ENCODE measurements at places on chromosomes 1 and 21.

DNA sequence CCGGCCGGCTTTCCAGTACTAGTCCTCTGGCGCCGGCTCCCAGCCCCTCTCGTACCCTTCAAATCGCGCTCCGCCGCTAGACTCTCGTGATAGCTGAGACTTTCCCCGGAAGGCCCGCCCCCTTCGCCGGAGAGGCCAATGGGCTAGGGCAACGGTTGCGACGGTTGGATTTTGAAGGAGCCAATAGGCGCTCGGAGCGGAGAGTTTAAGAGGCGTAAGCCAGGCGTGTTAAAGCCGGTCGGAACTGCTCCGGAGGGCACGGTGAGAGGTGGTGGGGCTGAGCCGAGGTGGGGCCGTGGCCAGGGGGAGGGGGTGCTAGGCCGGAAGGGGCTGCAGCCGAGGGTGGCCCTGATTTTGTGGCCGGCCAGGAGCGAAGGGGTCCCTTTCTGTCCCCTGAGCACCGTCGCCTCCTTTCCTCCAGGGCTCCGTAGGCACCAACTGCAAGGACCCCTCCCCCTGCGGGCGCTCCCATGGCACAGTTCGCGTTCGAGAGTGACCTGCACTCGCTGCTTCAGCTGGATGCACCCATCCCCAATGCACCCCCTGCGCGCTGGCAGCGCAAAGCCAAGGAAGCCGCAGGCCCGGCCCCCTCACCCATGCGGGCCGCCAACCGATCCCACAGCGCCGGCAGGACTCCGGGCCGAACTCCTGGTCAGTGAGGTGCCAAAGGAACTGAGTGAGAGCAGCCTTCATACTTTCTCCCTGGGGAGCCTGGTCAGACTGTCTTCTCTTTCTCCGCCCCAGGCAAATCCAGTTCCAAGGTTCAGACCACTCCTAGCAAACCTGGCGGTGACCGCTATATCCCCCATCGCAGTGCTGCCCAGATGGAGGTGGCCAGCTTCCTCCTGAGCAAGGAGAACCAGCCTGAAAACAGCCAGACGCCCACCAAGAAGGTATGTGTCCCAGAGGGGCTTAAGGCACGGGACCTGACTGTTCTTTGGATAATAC, at the start of gene CDC20:
TSS of gene CDC20 (plus strand) at position 236 of the 948 bp plus-strand sequence. CDS start at position 471, 235 bp downstream.
- peaks cover 43% of the 10 kb centered on the region for H3K4me1 ChIP-seq
- H3K4me3 ChIP-seq = peak within 1 kb of the TSS; percentile 49
- peaks cover 20% of the 10 kb centered on the region for H3K36me3 ChIP-seq

GRCh38 chr1:3891329-3891865, 8.7 kb downstream of the C1orf174 start:
- peaks cover 31% of the 10 kb centered on the region for H3K4me1 ChIP-seq
- H3K27ac ChIP-seq = no peak overlapping the region
- H3K27me3 ChIP-seq = no peaks in the 10 kb centered on the region
- peaks cover 21% of the 10 kb centered on the region for H3K36me3 ChIP-seq
- DNase-seq = no peak

- no peaks in the 10 kb centered on the region for H3K36me3 ChIP-seq
- DNase-seq = no peak
- H3K4me1 ChIP-seq = peaks cover 2% of the 10 kb centered on the region
- H3K27ac ChIP-seq = peak overlapping the region; percentile 90
Observed at GRCh38 chr1:164562511-164562910, 3.5 kb downstream of the PBX1 start.

GRCh38 chr1:231446138-231446537, 24.1 kb upstream of the EGLN1 start:
- no peak overlapping the region for H3K4me3 ChIP-seq

DNA sequence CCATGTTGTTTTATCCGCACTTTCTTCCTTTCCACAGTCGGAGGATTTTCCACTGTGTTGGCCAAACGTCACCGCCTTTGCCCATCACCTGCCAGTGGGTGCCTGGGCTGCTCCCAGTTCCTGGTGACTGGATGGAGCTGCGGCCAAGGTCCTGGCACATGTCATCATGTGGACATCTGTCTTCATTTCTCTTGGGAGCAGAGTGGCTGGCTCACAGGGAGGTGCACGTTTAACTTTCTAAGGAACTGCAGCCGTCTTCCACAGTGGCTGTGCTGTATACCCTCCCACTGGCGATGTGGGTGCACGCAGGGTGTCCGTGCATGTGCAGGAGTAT, 19.5 kb upstream of the RNF223 start:
- H3K27me3 ChIP-seq = no peaks in the 10 kb centered on the region
- no peaks in the 10 kb centered on the region for H3K4me1 ChIP-seq
- no peaks in the 10 kb centered on the region for H3K36me3 ChIP-seq
- no peak overlapping the region for H3K27ac ChIP-seq
- no peak overlapping the region for H3K4me3 ChIP-seq
- DNase-seq = no peak

GRCh38 chr1:109814993-109815786, 51.5 kb upstream of the EPS8L3 start:
- no peak for DNase-seq
- no peaks in the 10 kb centered on the region for H3K36me3 ChIP-seq
- H3K4me3 ChIP-seq = no peak overlapping the region
- H3K27ac ChIP-seq = no peak overlapping the region
- H3K27me3 ChIP-seq = no peaks in the 10 kb centered on the region
- no peaks in the 10 kb centered on the region for H3K4me1 ChIP-seq

DNA sequence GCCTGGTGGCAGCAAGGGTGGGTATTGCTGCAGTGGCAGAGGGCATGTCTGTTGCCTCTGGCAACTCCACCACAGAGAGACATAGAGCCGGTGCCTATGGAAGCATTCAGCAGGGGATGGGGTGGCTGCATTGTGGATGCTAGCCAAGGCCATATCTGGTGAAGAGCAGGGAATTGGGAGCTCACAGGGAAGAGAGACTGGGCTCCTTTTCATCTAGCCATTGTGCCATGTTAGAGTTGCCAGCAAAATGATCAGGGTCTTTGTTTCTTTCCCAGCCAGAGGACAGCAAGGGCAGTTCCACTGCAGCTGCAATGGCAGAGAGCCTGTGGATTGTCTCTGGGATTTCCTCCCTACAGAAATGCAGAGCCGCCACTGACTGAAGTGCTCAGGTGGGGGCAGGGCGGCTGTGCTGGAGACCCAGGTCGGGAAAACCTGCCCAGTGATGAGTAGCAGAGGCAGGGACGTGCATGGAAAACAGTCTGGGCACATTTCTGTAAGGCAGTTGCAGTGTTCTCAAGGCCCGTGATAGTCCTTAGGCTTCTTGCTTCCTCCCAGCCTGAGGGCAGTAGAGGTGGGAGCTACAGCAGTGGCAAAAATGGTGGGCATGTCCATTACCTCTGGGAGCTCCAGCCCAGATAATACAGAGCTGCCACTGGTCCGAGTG, 40.2 kb upstream of the CYP4X1 start:
- H3K27ac ChIP-seq = no peak overlapping the region
- no peak overlapping the region for H3K4me3 ChIP-seq
- H3K4me1 ChIP-seq = no peaks in the 10 kb centered on the region
- no peaks in the 10 kb centered on the region for H3K27me3 ChIP-seq

DNA sequence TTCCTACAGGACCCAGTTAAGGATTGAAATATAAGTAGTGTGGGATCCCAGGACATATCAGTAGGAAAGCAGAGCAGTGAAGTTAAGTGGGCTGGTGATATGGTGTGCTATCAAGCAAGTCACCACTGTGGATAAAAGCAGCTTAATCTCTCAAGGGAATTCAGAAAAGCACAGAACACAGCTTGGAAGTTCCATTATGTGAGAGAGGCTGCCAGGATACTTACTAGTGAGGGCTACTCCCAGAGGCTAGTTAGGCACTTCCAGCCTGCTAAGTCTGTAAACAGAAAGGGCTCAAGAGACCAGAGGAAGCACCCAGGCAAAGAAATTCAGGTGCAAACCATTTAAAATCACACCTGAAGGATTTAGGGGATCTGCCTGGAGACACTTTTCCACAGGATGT, 18.8 kb upstream of the GRIK1 start:
- no peaks in the 10 kb centered on the region for H3K27me3 ChIP-seq
- no peaks in the 10 kb centered on the region for H3K36me3 ChIP-seq
- H3K27ac ChIP-seq = no peak overlapping the region
- no peak for DNase-seq
- H3K4me1 ChIP-seq = no peaks in the 10 kb centered on the region

GRCh38 chr1:221575605-221576004, 166.3 kb downstream of the DUSP10 start:
- H3K27ac ChIP-seq = no peak overlapping the region
- no peak overlapping the region for H3K4me3 ChIP-seq
- H3K36me3 ChIP-seq = no peaks in the 10 kb centered on the region
- peaks cover 3% of the 10 kb centered on the region for H3K4me1 ChIP-seq

GRCh38 chr1:14937288-14937949, 216.1 kb upstream of the TMEM51 start:
- no peak overlapping the region for H3K27ac ChIP-seq
- H3K27me3 ChIP-seq = no peaks in the 10 kb centered on the region
- H3K36me3 ChIP-seq = no peaks in the 10 kb centered on the region
- DNase-seq = no peak
- no peak overlapping the region for H3K4me3 ChIP-seq
- H3K4me1 ChIP-seq = peaks cover 25% of the 10 kb centered on the region

DNA sequence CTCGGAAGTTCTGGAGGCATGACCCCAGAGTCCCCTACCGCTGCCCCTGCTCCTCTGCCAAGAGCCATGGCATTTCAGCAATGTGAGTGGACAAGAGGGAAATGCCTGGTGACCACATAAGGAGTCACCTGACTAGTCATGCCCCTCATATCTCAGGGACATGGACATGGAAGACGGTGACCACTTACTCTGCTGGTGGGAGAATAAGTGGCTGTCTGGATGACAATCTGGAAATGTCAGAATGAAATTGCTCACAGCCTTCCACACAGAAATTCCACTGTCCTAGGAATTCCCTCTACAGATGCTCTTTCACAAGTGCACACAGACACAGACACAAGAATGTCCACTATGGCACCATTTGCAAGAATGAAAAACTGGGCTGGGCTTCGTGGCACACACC, 24.3 kb upstream of the PLEKHG5 start:
- no peak overlapping the region for H3K4me3 ChIP-seq
- no peak for DNase-seq
- no peaks in the 10 kb centered on the region for H3K27me3 ChIP-seq
- no peak overlapping the region for H3K27ac ChIP-seq

- H3K4me3 ChIP-seq = no peak overlapping the region
- DNase-seq = no peak
- H3K27ac ChIP-seq = no peak overlapping the region
- no peaks in the 10 kb centered on the region for H3K27me3 ChIP-seq
- H3K4me1 ChIP-seq = no peaks in the 10 kb centered on the region
Observed at GRCh38 chr1:11318982-11319381, 46.0 kb downstream of the UBIAD1 start.

- no peaks in the 10 kb centered on the region for H3K36me3 ChIP-seq
- H3K27me3 ChIP-seq = no peaks in the 10 kb centered on the region
- H3K4me3 ChIP-seq = no peak overlapping the region
- no peak overlapping the region for H3K27ac ChIP-seq
- peaks cover 16% of the 10 kb centered on the region for H3K4me1 ChIP-seq
Observed at GRCh38 chr1:5996641-5997270, 4.5 kb upstream of the NPHP4 start.

DNA sequence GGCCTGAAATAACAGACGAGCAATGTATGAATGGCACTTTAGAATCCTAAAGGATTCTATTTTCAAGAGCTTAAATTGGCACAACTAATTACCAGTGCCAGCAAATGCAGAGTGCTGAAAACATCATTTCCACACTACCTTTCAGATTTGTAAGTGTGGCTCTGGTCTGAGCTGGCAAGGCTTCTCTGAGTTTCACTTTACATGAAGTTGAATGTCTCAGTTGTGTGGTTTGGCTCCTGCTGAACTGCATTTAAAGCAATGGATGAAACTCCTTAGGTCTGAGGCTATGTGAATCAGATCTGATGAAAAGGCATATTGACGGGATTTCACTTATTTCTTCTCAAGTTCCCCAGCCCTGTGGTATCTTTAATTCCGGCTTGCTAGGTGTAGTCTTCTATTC, 114.8 kb upstream of the PTGFR start:
- no peak for DNase-seq
- no peak overlapping the region for H3K27ac ChIP-seq
- no peaks in the 10 kb centered on the region for H3K4me1 ChIP-seq
- no peaks in the 10 kb centered on the region for H3K36me3 ChIP-seq

GRCh38 chr1:178953538-178954324, 72.0 kb upstream of the FAM20B start:
- no peak overlapping the region for H3K4me3 ChIP-seq
- H3K27ac ChIP-seq = peak overlapping the region; percentile 50
- H3K27me3 ChIP-seq = no peaks in the 10 kb centered on the region
- no peaks in the 10 kb centered on the region for H3K36me3 ChIP-seq
- H3K4me1 ChIP-seq = no peaks in the 10 kb centered on the region
- no peak for DNase-seq

DNA sequence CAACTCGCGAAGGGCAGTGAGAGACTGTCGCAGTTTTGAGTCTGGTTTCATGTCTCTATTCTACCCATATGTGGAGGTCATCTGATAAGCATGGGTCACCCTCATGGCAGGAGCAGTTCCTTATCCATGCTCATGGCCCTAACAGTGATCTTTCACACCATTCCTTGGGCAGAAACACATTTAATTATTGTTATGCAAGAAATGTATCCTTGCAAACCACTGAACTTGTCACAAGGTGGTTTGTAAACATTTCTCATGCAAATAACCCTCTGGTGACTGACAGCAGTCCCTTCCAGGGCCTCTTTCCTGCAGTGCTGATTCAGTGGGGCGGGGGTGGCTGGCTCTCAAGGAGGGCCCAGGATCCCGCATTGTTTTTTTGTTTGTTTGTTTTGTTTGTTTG, 421.4 kb upstream of the RUNX1 start:
- no peak overlapping the region for H3K4me3 ChIP-seq
- H3K27ac ChIP-seq = no peak overlapping the region
- no peaks in the 10 kb centered on the region for H3K36me3 ChIP-seq
- H3K4me1 ChIP-seq = no peaks in the 10 kb centered on the region

DNA sequence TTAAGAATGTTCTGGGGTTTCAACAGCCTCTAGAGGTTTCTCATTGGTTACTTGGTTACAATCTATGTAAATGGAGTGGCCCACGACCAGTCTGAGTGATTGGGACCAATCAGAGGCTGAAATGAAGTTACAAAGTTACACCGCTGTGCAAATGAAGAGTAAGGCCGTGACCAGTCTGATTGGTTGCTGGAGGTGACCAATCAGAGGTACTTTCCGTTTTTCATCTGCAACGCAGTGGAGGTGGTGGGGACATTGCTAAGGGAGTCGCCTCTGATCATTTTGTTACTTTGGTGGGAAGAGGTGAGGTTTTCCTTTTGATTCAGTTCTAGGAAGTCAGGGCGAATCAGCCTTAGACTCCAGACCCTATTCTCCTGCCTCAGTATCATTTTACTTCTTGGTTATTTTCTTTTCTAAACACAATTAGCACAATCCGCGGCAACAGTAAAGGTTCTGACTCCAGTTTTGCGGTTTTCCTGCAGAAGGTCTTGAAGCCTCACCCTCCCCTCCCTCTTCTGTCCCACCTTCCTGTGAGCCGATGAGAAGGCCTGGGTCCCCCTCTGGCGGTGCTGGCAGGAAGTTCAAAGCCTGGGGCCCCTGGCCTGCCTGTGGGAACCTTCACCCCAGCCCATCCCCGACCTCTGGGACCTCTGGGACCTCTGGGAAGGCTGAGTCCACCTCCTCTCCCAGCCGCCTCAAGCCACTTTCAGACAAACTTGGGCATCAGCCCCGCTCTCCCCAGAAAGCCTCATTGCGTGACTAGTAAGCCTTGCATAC, 38.7 kb upstream of the TTC34 start:
- no peak overlapping the region for H3K4me3 ChIP-seq
- no peaks in the 10 kb centered on the region for H3K4me1 ChIP-seq
- DNase-seq = no peak

Measured in esophagus squamous epithelium (tissue), 5 donors.